ENCODE measurements at places on chromosomes 3 and 15.

- DNase-seq, result no peak
Observed at GRCh38 chr3:13292375-13292774, 127.7 kb downstream of the NUP210 start.

DNA sequence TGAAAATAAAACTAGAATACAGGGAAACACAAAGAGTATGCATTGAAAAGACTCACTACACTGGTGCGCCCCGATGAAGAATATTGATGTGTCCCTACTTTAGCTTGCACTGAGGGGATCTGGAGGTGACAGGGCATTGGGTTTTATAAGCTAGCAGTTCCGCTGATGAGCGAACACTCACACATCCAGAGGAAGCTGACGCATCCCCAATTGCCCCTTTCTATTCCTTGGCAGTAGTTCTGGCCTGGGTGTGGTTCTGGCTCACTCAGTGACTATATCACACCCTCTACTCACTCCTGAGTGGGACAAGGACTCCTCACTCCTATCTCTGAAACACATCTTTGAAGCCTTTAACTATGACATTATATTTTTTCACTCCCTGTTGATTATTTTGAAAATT, 71.0 kb downstream of the B3GNT5 start:
- DNase-seq, result no peak

GRCh38 chr15:90022905-90023700, 22.0 kb downstream of the ZNF710 start:
- DNase-seq, result no peak

DNA sequence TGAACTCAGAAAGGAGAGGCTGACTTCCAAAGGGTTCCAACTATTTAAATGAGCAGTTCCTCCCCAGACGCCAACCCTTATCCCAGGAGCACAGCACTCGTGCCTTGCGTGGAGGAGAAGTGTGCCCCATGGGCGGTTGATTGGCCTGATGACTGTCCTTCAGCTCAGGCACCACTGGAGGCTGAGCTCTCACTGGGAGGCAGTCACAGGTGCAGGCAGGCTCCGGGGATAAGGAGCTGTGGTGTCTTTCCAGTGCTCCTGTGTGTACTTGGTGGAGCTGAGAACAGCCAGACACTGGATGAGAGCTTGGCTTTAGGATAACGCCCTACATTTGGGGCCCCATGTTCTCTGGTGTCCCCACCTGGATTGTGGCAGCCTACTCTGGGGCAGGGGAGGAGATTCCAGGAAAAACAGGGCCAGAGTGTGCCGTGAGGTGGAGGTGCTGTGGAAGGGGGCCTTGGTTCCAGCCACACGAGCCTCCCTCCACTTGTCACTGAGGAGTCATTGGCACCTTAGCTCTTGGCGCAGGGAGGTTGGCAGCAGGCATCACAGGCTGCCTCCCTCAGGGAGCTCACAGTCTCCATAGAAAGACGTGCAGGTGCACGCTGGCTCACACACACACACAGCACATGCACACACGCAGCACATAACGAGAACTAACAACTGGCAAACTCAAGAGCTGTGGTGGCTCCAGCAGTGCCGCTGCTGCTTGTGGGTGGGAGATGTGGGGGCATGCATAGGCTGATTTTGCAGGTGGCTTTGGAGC, 22.7 kb upstream of the EPHB3 start:
- DNase-seq, result no peak

GRCh38 chr15:101641894-101642293, 10.3 kb downstream of the TM2D3 start:
- no peak for DNase-seq

- no peak for DNase-seq
Observed at GRCh38 chr3:39015418-39015817, 36.3 kb downstream of the SCN11A start.

DNA sequence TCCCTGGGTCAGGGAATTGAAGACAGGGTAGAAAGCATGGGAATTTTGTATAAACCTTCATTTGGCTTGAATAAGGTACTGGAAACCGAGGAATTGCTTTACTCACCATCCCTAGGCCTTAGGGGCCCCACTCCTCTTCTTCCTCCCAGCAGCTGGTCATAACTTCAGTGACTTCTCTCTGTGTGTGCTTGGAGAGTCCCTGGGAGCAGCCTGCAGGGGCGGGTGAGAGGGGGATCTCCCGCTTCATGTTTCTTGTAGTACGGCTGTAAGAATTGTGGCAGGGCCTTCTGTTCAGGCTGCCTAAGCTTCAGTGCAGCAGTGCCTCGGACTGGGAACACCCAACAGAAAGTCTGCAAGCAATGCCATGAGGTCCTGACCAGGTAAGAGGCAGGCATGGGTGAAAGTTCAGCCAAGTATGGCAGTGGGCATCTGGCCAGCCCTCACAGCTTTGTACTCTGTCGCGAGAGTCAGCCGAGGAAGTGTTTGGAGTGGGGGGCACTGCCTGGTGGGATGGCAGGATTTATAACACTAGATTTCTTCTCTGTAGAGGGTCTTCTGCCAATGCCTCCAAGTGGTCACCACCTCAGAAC, 1.7 kb upstream of the DNAJC17 start:
- DNase-seq, result no peak

DNA sequence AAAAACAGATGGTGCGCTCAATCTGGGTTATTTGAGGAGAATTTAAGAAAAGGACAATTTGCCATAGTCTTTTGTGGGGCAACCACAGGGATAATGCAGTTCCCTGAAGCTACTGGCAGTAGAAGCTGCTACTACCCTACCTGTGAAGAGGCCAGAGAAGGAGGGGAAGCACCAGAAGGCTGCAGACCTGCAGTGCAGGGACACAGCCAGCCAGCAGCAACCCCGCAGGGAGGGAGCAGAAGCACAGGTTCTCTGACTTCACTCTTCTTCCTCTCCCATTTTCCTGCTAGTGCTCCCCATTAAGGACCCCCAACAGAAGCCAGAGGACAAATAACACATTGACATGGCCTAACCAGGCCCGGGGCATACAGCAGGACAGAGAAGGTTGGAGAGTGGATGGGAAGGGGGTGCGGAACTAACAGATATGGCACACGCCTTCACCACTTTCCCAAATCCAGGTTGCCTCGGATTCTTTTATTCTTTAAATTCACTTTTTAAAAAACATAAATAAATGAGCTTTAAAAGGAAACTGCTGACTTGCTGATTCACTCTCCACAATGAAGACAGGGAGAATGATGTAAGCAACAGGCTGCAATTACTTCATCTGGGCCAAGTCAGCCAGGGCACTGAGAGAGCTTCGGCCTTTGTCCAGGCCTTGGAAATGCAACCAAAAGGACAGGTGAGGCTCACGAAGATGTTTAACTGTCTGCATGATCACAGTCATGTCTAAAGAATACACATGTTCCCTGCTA, 30.1 kb downstream of the POPDC2 start:
- DNase-seq, result no peak

DNA sequence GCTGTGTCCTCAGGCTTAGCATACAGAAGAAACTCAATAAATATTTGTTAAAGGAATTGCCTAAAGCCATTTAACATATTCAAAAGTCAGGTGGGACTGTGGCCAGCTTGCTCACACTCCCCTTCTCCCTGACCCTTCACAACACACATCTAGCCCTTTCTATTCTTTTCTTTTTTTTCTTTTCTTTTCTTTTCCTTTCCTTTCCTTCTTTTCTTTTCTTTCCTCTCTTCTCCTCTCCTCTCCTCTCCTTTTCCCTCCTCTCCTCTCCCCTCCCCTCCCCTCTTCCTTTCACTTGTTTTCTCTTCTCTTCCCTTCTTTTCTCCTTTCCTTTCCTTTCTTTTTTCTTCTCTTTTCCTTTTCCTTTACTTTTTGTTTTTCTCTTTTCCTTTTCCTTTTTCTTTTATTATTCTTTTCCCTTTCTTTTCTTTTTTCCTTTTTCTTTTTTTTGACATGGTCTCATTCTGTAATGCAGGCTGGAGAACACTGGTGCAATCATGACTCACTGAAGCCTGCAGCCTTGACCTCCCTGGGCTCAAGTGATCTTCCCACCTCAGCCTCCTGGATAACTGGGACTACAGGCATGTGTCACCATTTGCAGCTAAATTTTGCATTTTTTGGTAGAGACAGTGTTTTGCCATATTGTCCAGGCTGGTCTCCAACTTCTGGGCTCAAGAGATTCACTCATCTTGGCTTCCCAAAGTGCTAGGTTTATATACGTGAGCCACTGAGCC, 377.8 kb downstream of the GRM7 start:
- no peak for DNase-seq

DNA sequence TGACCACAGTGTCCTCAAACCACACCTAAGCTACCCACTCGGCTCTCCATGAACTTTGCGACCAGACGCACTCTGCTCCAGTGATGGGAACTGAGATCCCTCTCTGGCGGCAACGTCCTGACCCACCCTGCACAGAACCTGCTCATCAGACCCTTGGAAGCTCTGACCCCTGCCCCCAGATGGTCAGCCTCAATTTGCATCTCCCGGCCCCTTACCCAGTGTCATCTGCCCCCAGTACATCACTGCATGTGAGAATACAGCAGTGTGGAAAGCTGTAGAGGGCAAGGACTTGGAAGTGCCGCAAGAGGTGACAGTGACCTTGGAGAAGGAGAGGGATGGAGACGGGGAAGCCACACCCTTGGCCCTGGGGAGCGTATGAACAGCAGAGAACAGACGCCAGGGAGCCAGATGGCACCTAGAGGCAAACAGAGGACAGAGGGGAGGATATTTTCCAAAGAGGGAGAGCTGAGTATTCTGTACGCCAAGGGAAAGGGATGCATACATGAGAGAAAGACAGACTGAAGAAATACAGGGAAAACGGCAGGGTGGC, 192.0 kb downstream of the XXYLT1 start:
- DNase-seq, result no peak

All from activated naive CD4-positive, alpha-beta T cell (primary cell).